Osteoblast (primary cell): ENCODE measurements at places on chromosomes 13 and 19. TPM values are rescaled to one million over a fixed set of nuclear protein-coding genes. Genes with fewer than 3 reads are reported as not detected.

The AMER2 gene
- not detected in 2 replicates for total RNA-seq

GRCh38 chr13:106874323-106874722 is 306.4 kb upstream of the ARGLU1 start:
- DNase-seq, result no peak

The CGB5 gene
- total RNA-seq, result not detected in 2 replicates

The FUT1 gene
- total RNA-seq, result under 0.01 TPM in 1 of 2 replicates, not detected in the other

DNA sequence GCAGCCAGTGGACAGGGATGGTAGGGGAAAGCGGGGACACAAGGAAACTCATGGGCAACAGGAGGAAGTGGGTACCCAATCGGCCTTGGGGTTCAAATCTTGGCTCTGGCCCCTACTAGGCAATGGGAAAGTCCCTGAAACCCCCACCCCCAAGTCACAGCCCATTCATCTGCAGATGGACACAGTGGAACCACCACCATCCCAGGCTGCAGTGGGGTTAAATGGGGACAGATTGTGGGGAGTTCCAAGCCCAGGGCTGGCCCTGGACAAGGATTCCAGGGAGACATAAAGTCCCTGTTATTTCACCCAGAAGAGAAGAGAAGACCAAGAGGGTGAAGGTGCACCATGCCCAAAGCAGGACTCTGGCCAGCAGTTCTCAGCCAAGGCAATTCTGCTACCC is 48.5 kb downstream of the CPAMD8 start:
- no peak for DNase-seq

The SLC8A2 gene
- total RNA-seq, result under 0.01 and 0.36 TPM in 2 replicates

DNA sequence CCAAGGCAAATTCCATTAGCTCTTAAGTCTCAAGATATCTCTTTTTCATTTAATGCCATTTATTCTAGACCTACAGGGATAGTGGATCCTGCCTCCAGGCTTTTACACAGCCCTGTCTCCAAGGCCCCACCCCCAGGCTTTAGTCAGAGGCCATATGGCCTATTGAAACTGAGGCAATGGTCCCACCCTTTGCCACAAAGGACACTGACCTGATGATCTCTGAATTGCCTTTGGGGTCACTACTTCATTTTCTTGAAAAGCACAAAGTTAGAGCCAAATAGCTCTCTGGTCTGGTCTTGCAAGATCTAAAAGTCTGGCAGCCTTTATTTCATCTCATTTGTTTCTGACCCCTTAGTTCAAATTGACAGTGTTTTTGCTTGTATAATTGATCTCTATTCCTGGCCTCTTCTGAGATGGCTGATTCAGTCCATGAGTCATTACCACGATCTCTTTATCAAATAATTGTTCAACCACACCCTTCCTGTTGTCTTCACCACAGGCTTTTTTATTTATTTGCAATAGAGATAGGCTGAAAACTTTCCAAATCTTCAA is 209.8 kb downstream of the FGF14 start:
- DNase-seq, result no peak

- peak; percentile 63 for DNase-seq
Observed at GRCh38 chr19:14770136-14770535, 8.2 kb downstream of the ADGRE2 start.

- no peak for DNase-seq
Observed at GRCh38 chr13:26343816-26344215, 89.9 kb downstream of the CDK8 start.

GRCh38 chr19:44740351-44740824 is 8.1 kb upstream of the BCL3 start:
- no peak for DNase-seq

DNA sequence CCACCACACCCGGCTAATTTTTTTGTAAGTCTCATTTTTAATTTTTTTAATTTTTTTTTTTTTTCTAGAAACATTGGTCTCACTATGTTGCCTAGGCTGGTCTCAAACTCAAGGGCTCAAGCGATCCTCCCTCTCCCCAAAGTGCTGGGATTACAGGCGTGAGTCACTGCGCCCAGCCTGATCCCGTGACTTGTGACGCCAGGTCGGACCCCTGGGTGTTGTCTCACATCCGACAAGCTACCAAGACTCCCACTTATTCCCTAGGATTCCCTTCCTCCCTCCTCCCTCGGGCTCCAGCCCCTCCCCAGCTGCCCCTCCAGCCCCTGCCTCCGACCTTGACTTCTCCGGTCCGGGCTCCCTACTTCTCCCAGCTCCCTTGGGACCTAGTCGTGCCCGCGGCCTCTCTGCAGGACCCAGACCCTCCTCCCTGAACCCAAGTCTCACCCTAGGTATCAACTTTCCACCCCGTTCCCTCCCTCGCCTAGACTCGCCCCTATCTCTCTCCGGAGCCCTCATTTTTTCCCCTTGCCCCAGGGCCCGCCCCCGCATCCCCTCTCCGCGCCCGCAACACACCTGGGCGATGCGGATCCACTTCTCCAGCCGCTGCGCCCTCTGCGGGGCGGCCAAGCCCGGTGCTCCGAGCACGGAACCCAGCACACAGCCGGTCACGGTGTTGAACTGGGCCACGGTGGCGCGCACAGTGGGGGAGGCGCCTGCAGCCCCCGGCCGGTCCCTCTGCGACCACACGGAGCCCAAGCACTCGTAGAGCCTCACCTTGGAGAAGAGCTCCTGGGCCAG is 13.1 kb downstream of the RGL3 start:
- peak; percentile 44 for DNase-seq

- no peak for DNase-seq
Observed at GRCh38 chr19:47625650-47626049, 16.7 kb downstream of the BICRA start.

The OR1I1 gene
- total RNA-seq, result not detected in 2 replicates

DNA sequence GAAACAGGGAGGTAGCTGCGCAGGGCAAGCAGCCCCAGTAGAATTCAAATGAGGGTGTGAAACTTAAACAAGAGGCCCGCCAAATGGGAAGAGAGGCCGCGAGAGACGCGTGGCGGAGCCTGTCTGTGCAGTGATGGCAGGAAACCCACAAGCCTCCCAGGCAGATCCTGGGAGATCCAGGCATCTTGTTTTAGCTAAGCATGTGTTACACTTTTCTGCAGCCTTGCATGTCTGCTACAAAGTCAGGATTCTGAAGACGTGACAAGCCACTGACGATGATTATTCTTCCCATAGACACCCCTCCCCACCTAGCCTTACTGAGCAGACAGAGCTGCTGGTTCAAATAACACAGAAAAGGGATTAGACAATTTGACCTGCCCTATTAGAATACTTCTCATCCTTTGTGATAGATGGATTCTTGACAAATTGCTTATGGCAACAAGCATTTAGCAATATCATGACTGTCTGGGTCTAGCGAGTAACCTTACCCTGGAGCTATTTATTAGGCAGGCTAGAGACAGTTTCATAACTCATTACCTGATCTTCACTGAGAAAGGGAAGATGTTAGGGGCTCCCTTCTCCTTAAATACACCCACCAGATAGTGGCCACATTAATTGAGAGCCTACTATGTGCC is 185.2 kb upstream of the IRS2 start:
- DNase-seq, result no peak

DNA sequence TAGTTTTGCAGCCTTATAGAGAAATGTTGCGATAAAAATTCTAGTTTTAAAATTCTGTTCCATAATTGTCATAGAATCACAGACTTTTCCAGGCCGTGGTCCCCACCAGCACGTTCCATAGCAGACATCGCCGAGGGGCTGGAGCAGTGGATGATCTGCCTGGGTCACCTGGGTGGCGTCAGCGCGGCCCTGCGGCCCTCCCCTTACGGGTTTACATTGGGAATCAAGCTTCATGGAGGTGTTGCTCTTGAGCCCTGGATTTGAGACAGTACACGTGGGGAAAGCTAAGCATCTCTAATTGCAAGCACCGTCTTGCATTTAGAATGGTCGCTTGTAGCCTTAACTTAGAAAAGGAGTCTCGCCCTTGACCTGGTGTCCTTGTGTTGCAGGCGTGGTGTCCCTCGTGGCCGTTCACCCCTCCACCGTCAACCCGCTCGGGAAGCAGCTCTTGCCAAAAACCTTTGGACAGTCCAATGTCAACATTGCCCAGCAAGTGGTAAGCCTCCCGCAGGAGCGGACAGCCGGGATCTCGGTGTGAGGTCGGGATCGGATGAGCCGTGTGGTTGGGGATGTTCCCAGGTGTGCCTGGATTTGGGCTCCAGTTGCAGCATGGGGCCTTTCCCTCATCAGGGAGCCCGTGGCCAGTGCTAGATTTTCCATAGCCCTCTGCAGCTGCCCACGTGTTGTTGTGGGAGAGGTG is 35.1 kb downstream of the ATP4B start:
- peak; percentile 81 for DNase-seq

DNA sequence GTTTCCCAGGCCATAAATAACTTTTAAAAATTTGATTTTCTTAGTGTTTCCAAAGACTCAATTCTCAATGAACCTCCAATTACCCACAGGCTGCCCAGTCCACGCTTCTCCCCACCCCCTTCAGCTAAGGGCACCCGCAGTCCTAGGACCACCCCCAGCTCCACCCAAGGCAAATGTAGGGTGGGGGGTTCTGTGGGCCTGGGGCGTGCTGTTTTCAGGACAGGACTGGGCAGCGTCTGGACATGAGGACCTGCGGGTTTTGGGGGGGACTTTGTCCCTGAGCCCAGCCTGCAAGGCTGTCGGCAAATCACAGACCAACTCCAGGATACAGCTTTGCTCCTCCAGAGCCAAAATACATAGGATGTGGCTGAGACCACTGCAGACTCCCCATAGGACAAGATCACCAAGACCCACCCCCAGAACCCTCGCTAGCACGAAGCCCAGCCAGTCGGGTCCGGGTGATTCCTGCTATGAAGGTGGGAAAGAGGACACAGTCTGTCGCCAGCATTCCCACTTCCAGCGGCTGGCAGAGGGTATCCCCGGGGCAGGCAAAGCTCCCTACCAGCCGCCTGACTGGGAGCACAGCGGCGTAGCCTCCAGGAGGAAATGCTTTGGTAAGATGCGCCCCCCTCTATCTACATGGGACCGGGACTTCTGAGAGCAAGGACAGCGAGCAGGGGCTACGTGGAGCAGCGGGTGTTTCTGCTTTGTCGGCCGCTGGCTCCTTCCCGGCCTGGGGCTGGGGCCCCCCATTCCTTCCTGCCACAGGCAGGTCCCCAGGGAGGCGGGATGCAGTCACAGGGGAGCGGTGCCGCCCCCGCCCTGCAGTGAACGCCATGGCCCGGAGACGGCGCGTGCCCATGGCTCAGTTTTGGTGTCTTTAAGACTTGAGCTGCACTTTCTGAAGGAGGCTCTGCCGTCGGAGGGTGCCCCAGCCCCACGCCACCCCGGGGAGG is 1.6 kb upstream of the TIMM13 start:
- DNase-seq, result no peak

DNA sequence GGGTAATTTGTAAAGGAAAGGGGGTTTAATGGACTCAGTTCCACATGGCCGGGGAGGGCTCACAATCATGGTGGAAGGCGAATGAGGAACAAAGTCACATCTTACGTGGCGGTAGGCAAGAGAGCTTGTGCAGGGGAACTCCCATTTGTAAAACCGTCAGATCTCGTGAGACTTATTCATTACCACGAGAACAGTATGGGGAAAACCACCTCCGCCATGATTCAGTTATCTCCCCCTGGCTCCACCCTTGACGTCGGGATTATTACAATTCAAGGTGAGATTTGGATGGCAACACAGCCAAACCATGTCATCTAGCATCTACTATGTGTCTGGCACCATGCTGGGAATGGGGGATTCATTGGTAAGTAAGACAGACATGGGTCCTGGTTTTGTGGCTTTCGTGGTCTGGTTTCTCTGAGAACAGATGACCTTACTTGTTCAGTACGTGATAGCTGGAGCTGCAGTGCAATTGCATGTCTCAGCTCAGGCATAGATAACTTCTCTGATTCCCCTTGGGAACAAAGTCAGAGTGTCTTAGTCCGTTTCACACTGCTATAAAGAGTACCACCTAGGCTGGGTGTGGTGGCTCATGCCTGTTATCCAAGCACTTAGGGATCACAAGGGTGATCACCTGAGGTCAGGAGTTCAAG is 8.3 kb downstream of the ZNF554 start:
- no peak for DNase-seq

The STAP2 gene
- 2.4 and 2.5 TPM in 2 replicates for total RNA-seq

The OR10H1 gene
- not detected in 2 replicates for total RNA-seq

DNA sequence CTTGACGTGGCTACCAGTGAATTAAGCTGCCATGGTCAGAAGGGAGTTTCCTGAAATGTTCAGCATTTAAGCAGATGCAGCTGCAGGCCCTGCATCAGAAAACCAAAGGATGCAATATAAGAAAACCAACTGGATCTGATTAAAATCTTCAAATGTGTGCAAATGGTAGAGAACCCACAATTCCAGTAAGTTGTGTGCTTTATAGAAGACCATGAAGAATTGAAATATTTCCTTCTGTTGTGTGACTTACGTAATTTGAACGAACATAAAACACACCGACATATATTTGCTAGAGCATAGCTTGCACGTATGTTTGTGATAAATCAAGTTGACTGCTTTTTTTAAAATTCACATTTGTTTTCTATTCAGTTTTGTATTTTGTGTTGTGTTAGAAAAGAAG is 191.4 kb downstream of the COL4A1 start:
- DNase-seq, result no peak

DNA sequence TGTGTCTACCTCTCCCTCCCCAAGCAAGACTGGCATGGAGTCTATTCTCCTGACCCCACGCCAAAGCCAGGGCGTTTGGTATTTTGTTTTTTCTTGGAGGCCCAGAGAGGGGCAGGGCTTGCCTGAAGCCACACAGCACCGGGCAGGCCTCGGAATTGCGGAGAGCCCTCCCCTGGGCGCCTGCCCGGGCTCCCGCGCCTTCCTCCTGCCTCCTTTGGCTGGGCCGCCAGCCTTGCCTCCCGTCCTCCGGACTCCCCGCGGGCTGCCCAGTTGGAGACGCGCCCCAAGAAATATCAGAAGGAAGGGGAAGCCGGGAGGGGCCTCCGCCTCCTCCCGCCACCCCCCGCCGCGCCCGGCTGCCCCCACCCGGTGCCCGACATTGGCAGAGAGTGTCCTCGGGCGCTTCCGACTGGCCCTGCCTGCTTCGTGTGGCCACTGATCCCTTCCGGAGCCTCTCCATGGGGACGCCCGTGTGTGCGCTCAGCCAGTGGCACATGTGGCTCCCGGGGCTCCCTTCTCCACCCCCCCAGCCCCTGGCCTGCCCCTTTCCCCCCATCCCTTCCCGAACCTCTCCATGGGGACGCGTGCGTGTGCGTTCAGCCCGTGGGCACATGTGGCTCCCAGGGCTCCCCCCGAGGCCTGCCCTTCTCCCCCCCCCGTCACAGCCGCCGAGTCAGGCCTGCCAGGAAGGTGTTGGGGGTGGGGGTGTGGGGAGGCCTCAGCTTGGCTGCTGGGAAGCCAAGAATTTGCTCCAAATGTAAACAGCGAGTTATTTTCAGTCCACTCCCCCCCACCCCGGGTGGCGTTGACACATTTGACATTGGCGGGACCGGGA is 37.3 kb downstream of the NFIC start:
- peak; percentile 98 for DNase-seq
